ENCODE measurements at places on chromosomes 1 and 21. TPM values are rescaled to one million over a fixed set of nuclear protein-coding genes. Genes with fewer than 3 reads are reported as not detected.

DNA sequence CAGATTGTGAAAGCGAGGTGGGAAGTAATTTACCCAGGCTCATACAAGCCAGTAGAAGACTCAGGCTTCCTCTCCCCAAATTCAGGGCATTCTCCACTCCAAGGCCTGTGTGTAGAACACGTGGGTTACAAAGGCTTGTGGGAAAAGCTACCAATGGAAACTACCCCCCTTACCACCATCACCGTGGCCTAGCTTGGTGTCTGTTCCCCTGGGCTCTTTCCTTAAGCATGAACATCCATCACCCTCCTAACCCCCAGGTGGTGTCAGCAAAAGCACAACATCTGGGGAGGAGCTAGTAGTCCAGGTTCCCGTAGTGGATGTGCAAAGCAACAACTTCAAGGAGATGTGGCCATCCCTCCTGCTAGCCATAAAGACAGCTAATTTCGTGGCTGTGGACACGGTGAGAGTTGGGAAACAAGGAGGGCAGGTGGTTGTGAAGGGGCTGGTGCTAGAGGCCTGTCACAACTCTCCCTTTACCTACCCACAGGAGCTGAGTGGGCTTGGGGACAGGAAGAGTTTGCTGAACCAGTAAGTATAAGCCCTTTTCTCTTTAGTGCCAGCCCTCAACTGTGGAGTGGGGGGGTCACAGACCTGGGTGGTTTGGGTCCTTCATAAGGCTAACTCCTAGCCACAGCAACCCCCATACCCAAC is 701 bp upstream of the MUTYH start:
- DNase-seq = no peak

DNA sequence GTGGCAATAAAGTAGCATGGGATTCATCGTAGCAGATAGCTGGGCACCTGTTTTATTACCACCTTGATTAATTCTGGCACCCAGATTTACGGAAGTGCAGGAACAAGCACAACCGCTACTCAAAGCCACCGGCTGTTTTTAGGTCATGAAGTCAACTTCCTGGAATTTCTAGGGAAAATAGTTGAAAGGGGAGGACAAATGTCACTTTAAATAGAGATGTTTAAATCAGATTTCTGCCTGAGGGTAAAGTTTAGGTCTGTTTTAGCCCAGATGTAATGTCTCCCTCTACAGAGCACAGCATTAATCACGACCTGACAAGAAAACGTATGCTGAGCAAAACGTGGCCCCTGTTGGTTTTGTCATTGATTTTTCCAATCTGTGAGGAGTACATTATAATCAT is 8.0 kb downstream of the ADGRL2 start:
- DNase-seq = no peak

DNA sequence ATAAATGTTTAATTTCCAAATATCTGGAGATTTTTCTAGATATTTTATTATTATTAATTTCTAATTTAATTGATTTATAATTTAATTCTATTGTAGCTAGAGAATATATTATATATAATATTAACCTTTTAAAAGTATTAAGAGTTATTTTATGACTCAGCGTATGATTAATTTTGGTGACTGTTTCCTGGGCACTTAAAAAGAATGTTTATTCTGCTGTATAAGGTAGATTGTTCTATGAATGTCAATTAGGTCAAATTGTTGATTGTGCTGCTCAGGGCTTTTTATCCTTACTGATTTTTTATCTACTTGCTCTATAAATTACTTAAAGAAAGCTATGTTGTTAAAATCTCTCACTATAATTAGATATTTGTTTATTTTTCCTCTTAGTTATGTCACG is 20.1 kb upstream of the GJA8 start:
- no peak for DNase-seq

DNA sequence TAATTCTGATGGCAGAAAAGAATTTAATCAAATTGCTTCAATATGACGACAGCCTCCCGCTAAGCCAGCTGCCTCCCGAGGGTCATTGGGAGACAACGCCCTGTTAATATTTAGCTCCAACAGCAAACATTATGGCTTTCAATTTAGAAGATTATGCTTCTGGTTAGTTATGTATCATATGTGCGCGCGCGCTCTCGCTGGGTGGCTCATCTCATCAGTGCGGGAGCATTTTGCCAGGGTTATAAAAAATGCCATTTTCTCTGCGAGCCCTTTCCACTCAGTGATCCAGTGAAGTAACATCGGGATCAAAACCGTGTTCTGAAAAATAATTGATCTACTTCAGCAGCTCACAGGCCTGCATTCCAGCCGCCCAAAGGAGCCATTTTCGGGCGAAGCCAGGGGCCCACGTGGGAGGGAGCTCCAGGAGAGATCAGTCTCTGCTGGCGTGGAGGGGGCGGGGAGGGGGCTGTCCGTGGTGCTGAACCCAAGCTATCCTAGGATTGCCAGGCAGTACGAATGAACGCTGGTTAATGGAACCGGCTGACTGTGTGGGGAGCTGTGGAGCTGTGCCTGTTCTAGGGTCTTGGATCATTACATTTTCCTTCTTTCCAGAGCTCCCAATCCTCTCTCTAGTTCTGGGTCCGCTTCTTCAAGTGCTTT is 219.1 kb upstream of the ZC3H12A start:
- DNase-seq = no peak

- no peak for DNase-seq
These were observed 2.2 kb downstream of the MAP7D1 start for GRCh38 chr1:36157973-36158826.

GRCh38 chr1:51410568-51411460 is 80.5 kb upstream of the TTC39A start:
- DNase-seq = no peak

- peak; percentile 66 for DNase-seq
These were observed 1.9 kb downstream of the TAGLN2 start for GRCh38 chr1:159923203-159924024.

- DNase-seq = no peak
These were observed 190.7 kb downstream of the HLX start for GRCh38 chr1:221069986-221070385.

DNA sequence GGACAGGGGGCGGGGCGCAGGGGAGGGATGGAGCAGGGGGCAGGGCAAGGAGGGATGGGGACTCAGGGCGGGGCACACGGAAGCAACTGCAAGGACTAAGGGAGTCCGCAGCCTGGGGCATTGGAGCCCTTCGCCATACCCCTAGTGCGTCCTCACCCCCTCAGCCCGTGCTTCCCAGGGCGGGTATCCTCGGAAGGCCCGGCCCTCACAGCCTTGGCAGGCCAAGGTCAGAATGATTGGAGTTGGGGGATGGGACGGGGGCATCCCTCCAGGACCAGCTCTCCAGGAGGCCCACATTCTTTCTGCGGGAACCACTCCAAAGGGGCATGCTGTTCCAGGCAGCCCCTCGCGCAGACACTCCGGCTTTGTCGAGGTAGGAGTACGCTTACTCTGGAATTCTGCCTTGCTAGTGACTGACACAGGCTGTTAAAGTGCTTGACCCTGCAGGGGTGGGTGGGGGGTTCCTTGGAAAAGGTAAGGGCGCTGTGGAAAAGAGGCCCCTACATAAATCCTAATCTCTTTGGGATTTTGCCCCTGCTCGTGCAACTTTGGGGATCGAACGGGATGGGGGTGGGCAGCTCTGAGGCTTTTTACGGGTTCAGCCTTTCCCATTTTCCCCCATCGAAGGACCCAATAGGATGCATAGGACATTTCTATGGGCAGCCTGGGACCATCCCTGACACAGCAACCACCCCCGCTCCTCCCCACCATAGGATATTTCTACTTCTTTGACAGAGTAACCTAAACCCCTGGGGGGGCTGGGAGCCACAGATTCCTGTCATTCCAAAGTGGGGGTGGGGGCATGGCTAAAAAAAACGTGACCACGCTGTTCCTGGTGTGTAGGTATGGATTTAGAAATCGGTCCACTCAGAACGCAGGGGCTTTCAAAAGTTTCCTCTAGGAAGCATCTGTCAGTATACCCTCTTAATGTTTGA is 738 bp upstream of the TRIM11 start:
- DNase-seq = no peak

Gene OR14C36
- not detected for total RNA-seq

Gene SPRR2D
- not detected for total RNA-seq

Gene LGALS8
- total RNA-seq = 73.8 TPM

Gene PALMD
- total RNA-seq = 235 TPM

Data from omental fat pad (tissue), 4 donors.